ENCODE measurements at places on chromosomes 4 and X. TPM values are rescaled to one million over a fixed set of nuclear protein-coding genes. Genes with fewer than 3 reads are reported as not detected.

Gene CXCL6
- total RNA-seq: 0.79 TPM

Gene TRPC3
- 4.2 TPM for total RNA-seq

Gene FREM3
- total RNA-seq: 2.9 TPM

Gene PTPN13
- 42.6 TPM for total RNA-seq

Gene PHOX2B
- total RNA-seq: not detected

Gene OTUD6A
- not detected for total RNA-seq

Gene DDX53
- total RNA-seq: not detected

Gene ZFP92
- 6.8 TPM for total RNA-seq

Gene GUCY2F
- total RNA-seq: 0.11 TPM

Gene HMGB2
- 35.5 TPM for total RNA-seq

Gene NEK1
- total RNA-seq: 32.9 TPM

Gene EMCN
- 4.1 TPM for total RNA-seq

Gene RADX
- 10.0 TPM for total RNA-seq

Data from dorsolateral prefrontal cortex (tissue), 122 donors.